Germinal center (tissue), 1 donor: ENCODE measurements at places on chromosomes 1 and 21.

GRCh38 chr1:225063722-225064121 is 134.2 kb downstream of the DNAH14 start:
- DNase-seq = no peak

GRCh38 chr1:7378346-7379130 is 392.6 kb upstream of the VAMP3 start:
- DNase-seq = no peak

DNA sequence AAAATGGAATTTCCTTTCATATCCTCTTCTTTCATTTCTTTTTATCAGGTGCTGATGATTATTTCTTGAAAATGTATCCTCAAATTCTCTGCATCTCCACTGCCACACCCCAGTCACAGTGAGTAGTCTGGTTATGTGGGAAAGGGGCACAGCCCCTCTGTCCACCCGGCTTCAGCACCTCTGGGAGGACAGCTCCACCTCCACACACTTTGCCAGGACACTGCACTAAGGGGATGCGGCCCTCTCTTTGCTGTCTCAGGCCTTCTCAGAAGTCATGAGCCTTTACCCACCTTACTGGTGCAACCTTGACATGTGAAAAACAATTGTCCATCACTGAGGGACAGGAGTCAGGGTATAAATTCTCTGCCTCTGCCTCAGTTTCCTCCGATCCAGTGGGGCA is 433.1 kb downstream of the PCP4 start:
- DNase-seq = no peak

GRCh38 chr1:179547021-179547535 is 28.7 kb downstream of the NPHS2 start:
- no peak for DNase-seq

GRCh38 chr1:178530502-178530901 is 17.6 kb downstream of the TEX35 start:
- no peak for DNase-seq

GRCh38 chr1:153428791-153429190 is 12.5 kb downstream of the S100A7A start:
- DNase-seq = no peak

- no peak for DNase-seq
Observed at GRCh38 chr1:246106342-246106763, 400.7 kb downstream of the SMYD3 start.

DNA sequence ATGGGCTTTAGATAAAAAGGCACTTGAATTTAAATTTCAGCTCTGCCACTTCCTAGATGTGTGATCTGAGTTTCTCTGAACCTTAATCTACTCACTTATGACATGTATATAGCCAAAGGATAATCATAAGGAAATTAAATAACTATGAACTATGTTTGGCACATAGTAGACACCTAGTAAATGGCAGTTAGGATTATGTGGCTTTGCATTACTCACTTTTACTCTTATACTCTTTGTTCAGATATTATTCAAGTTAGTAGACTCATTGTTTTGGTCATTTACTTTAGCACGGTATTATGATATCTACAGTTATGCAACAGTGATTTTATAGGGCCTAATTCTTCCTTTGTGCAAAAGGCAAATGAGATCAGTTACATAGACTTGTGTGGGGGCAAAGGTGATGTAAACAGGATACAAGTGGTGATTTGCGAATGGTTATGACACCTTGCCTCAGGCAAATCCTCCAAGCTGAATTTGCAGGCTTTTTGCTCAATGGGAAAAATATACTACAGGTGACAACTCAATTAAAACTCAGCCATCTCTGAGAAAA is 297.2 kb upstream of the PBX1 start:
- DNase-seq = no peak

GRCh38 chr21:41804381-41804780 is 37.5 kb upstream of the RIPK4 start:
- DNase-seq = no peak

GRCh38 chr1:94316836-94317789 is 79.7 kb upstream of the ARHGAP29 start:
- DNase-seq = no peak

DNA sequence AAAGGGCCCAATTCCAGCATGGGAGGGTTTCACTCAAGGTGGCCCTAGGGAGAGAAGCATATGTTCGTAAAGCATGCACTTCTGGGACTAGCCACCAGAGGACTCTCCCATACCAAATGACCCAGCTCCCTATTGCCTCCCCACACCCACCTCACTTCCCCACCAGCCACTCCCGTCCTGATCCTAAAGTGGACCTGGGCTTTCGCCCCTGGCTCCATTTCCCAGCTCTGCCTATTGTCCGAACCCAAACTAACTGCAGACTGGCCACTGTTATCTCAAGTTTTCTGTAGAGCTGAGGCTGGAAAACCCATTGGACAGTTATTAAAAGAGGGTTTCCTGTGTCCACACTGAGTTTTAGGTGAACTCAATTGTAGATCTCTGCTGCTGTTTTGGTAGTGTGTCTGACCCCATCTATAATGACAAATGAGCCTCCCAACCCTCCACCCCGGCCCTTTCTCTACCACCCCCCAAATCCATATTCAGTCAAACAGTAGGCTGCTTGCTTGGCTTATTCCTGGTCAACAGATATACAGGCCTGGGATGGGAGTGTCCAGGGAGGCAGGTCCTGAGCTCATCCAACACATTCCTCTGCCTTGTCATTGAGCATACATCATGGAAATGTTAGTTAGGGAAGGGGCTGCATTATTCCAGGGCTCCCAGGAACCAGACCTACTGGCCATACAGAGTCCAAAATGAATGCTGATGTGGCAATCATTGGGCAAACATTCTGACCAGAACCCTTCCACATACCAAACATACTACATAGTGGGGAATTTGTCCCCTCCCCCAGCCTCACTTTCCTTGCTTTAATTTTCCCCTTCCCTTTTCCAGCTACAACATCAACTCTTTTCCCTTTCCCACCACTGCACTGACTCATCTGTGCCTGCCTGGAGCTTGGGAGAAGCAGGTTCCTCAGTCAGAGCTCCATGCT is 59.2 kb downstream of the ABCA4 start:
- peak; percentile 64 for DNase-seq

GRCh38 chr1:226274138-226274537 is 34.8 kb downstream of the LIN9 start:
- no peak for DNase-seq

GRCh38 chr1:228004856-228005462 is 1.8 kb upstream of the WNT3A start:
- no peak for DNase-seq

DNA sequence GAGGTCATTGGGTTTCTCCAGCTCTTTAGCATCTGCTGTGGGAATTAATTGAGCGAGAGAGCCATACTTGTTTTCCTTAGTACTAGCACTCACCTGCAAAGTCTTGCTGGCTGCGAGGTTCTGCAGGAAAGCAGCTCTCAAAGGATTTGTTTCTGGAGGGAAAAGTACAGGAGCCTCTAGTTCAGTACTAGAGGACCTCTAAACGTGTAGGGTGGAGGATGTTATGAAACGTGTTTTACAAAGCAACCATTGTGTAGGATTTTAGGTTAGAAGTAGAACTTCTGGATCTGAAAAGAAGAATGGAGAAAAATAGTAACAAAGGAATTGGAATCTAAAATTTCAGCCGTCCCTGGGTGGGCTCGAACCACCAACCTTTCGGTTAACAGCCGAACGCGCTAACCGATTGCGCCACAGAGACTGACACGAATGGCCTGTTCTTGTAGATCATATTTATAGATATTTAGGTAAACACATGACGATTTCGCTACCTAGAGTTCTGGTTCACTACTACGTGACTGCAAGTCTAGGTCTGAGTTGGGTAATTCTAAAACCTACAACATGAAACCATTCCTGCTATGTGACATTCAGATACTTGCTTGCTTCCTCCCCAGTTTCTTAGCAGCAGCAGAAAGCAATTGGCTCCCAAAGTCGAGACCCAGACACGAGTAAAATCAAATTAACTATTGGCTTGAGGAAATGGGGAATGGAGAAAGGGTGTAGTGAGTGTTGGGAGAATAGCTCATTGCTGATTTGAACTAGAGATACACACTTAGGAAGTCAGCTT is 60.2 kb upstream of the CFAP126 start:
- no peak for DNase-seq

- no peak for DNase-seq
Observed at GRCh38 chr1:12315146-12315545, 85.3 kb downstream of the VPS13D start.

DNA sequence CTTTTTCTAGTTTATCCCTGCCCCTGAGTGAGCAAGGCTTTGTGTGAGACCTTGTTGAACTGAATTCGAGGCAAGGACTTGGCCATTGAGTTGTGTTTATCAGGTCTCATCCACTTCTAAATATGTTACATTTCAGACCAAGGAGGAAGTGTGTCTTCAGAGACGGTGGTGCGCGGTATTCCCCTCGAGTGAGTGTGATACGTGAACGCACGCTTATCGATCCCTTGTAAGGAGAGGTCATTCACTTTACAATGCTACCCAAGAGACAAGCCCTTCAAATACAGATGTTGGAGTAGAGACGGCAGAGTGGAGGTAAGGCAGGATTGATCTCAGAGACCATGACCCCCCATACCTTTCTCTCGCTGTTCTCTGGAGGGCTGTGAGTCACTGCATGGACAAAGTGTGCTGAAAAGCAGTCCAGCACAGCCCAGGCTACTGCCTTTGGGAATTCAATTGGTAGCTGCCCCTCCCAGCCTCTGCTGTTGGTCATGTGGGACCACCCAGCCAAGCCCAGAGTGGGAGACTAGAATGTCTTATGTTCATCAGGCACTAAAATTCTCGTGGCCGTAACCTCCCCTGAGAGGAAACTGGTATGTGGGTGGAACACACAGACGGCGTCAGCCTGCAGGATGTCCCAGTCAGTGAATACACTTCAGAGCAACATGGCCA is 16.3 kb upstream of the MTARC1 start:
- DNase-seq = peak; percentile 62

GRCh38 chr1:15176898-15177665 is 23.5 kb downstream of the TMEM51 start:
- DNase-seq = no peak

GRCh38 chr1:246788895-246789338 is 64.7 kb downstream of the SCCPDH start:
- DNase-seq = no peak

DNA sequence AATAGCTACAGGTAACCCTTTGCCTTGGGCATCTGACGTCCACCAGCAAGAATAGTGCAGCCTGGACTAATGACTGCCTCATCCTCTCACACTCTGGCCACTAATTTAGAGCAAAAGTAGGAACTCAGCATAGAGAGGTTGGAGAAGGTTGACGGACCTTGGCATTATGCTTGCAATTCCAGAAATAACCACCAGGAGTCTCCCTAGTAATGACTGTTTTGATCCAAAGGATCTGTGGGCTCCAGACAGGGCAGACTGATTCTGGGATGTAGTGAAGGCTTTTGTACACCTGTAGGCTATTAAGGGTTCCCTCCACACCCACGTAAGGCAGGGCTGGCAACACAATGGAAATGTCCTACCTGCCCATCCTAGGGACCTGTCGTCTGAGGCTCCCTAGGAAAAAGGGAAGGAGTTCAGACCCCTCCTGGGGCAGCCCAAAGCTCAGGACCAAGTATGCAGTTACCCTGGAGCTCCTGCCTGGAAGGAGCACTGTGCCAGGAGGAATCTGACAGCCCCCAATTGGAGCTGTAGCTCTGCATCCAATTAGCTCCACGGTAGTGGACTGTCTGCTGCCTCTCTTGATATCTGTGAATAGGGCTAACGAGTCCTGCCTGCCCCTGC is 91.0 kb upstream of the TMEM51 start:
- no peak for DNase-seq

DNA sequence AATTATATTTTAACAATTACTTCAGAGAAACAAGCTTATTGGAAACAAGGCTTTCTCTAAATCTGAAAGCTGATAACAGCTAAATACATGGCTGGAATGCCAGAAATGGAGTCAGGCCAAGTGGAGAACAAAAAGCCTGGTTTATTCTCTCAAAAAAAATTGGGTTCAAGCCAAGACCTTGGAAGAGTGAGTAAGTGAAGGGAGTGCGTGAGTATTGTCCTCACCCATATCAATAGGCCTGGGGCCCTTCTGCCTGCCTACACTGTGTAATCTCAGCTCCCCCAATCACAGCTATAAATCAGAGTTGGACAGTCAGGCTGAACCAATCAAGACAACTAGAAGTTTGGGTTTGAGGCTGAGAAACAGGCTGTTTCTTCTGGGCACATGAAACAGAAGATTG is 7.4 kb downstream of the KYAT3 start:
- DNase-seq = no peak

DNA sequence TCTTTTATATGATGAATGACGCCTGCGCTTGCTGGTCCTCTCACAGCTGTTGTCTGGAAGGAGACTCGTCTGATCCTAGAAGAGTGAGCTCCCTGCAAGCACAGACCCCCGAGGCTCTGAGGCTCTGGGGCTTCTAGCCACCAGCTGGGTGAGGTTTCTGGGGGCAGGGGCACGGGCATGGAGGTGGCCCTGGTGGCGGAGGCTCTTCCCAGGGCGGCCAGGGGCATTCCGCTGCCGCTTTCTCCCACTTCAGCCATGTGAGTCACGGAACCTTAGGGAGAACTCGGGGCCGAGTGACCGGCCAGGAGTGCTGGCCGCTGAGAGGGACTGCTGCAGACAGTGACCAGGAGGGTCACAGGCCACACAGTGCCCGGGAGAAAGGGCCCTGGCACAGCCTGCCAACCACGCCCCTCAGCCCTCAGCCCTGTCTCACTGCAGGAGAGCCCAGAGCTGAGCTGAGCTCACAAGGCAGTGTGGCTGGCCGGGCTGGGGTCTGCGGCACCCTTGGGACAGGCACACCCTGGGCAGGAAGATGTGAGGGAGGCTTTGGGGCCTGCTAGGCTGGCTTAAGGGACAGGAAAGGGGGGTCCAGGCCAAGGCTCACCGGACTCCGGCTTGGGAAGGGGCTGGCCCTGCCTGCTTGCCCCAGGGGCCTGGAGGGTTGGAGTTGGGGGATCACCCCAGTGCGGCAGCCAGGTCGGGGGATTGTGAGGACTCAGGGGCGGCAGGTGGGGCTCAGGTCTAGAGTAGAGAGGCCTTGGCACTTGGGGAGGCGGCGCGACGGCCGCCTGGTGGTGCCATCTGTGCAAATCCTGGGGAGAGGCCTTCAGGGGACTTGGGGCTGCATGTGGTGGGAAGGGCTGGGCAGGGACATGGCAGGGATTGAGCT is 35.7 kb downstream of the MORN1 start:
- no peak for DNase-seq

- DNase-seq = no peak
Observed at GRCh38 chr1:231395998-231396390, 26.1 kb downstream of the EGLN1 start.

GRCh38 chr1:158185770-158186169 is 5.1 kb downstream of the CD1D start:
- DNase-seq = no peak

DNA sequence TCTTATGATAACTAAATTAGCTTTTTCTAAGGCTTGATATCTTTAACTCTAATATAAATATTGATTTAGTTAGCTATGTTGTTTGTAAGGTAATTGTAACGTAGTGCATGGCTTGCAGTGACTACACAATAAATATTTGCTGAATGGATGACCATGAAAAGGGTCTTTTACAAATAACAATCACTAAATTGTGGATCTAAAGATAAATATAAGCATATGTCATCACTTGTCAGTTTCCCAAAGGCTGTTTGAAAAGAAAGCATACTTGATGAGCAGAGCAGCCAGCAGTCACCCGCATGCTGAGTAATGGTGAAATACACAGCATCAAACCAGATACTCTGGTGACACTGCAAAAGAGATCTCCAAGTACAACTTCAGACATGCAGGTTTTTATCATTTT is 92.5 kb upstream of the FMN2 start:
- DNase-seq = no peak
